ENCODE measurements at places on chromosomes 4 and X.

DNA sequence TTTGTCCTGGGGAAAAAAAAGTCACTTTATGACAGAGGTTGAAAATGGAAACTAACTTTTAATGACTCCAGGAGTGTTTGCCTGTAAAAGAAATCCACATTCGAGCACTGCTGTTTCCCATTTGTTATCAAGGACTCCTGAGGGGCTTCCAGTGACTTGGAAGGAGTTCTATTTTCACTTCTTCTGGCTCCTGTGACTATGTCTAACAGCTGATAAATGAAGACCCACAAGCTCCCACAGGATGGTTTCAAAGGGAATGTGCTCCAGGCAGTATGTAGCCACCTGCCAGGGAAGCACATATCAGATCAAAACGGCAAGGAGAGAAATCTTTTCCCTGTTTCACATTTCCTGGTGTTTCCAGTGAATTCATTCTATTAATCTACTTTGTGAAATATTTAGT, 159.8 kb upstream of the FAM241A start:
- no peak for DNase-seq

- no peak for DNase-seq
Measured at GRCh38 chrX:49264460-49264859, at the start of gene FOXP3. Gene FOXP3 (minus strand): TSS chrX:49264710. CDS start chrX:49258505, 6,205 bp downstream.

DNA sequence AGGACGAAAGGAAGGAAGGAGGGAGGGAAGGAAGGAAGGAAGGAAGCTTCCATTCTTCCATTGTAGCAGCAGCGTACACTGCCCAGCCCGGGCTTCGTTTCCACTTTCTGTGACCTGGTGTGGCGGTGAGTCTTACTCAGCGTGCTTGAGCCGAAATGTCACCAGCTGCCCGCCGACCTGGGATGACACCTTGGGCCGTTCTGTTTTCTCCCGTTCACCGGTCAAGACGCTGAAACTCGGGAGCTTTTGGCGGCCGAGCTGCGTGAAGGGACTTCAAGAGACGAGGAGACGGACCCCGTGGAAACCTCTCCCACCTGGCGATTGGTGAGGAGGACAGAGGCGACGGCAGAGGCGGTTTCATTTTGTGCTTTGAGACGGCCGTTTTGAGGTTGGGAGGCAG, 47.1 kb upstream of the PPP2R3B start:
- no peak for DNase-seq

- DNase-seq = no peak
Measured at GRCh38 chr4:169220447-169220846, 50.3 kb downstream of the SH3RF1 start.

DNA sequence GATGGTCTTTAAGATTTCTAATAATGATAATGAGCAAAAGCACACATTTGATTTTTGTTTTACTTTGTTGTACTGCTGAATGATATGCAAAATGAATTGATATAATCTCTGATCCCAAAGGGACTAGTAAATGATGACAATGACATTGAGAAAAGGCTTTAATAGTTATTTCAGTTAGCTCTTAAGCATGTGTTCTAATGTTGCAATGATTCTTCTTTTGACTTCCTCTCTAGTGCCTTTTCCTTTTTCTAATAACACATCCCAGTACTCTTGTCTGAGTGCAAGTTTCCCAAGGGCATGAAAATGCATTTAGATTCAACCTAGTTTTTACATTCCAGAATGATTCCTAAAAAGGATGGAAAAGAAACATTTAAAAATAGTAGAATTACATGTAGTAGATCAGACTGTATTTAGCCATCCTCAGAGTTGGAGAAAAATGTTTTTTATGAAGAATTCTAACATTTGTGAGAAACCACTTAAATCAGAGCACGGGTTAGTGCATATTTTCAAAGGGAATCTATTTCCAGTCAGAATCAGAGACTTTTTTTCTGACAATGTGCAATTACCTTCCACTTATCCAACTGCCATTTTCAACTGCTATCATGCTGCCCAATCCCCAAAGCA, 508.8 kb downstream of the C4orf33 start:
- no peak for DNase-seq

DNA sequence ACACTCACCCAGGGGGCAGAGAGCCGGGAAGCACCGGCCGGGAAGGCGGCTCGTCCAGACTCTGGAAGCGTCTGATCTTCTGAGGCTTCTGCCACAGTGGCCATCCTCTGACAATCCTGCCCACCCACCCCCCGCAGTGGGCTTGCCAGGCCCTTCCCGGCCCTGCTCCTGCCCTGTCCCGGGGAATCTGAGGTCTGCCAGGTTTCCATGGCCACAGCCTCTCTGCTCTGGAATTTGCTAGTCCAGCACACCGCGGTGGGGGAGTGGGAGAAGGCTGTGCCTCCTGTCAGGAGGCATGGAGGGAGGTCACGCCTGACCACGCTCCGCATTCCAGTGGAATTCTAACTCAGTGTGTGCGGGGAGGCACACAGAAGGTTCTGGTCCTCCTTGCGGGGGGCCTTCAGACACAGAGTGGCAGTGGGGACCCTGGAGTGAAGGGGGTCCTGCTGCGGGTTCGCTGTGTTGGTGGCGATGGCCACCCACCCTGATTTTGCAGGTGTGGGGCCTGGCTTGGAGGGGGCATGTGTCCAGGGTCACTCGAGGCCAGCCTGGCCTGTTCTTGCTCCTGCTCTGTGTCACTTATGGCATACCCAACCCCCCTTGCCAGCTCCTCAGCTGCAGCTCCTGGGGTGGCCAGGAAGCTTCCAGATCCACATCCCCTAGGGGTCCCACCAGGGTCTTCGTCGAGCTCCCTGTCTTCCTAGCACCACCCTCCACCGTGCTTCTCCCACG, 55.6 kb upstream of the ADRA2C start:
- no peak for DNase-seq

- no peak for DNase-seq
Measured at GRCh38 chr4:60579335-60579734, 620.8 kb upstream of the ADGRL3 start.

GRCh38 chr4:52943677-52944076, 81.6 kb downstream of the RASL11B start:
- no peak for DNase-seq

DNA sequence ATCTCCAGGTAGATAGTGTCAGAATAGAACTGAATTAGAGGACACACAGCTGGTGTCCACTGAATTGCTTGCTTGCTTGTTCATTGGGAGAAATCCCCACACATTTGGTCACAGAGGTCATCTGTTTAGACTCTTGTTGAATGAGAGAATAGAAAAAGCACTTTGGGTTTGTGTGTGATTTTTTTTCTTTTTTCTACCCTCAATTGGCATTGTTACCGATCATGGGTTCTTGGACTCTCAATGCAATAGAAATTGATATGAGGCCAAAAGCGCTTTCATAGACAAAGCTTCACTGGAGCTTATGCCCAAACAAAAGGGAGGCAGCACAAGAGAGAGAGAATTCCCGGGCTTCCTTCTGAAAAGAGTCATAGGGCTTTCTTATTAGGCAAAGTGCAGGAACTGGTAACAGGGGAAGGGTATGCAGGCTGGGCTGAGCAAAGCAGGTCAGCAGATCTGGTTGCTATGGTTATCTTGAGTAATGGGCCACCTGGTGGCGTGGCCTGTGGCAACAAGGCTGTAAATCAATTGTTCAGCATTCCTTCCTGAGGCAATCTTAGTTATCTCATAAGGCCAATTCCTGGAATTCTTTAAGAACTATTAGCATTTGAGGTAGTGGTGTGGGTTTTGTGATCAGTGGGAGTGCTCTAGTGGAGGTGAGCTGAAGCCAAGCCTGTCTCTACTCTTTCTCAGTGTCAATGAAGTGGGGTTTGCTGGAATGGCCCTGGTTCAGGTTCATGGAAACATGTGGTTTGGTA, 5.3 kb upstream of the GPR82 start:
- no peak for DNase-seq

DNA sequence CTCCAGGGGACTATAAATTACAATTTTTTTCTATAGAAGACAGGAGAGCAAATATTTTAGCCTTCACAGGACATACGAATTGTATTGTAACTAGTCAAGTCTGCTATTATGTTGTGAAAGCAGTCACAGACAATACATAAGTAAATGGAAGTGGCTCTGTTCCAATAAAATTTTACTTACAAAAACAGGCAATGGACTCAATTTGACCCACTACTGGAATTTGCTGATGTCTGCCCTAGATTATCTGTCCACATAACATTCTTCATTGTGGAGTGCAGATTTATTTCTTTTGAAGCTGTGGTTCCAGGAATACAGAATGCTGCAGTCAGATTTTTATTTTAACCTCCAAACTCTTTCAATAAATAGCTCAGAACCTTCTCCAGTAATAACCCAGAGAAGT, 330.3 kb downstream of the PPP4R3C start:
- DNase-seq = no peak

GRCh38 chr4:105909787-105910281, 14.6 kb downstream of the NPNT start:
- DNase-seq = no peak

DNA sequence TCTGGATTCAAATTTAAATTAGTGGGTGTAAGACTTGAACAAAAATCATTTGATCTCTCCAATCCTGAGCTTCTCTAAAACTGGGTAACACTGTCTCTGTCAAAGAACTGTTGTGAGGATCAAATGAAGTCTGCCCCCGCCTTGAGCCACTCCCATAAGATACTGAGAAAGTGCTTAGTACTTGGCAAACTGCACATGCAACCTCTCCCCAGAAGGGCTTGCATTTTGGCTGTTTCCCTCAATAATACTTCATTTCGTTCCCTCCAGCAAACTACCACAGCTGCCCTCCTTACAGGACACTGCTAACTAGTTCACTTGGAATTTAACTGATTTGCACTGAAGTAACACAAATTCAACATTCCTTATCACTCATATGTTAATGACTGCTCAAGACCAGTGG, 79.8 kb downstream of the APBB2 start:
- DNase-seq = no peak

- DNase-seq = no peak
Measured at GRCh38 chr4:37816719-37817118, 9.8 kb upstream of the PGM2 start.

GRCh38 chrX:22323541-22323940, 50.8 kb downstream of the CBLL2 start:
- DNase-seq = no peak

DNA sequence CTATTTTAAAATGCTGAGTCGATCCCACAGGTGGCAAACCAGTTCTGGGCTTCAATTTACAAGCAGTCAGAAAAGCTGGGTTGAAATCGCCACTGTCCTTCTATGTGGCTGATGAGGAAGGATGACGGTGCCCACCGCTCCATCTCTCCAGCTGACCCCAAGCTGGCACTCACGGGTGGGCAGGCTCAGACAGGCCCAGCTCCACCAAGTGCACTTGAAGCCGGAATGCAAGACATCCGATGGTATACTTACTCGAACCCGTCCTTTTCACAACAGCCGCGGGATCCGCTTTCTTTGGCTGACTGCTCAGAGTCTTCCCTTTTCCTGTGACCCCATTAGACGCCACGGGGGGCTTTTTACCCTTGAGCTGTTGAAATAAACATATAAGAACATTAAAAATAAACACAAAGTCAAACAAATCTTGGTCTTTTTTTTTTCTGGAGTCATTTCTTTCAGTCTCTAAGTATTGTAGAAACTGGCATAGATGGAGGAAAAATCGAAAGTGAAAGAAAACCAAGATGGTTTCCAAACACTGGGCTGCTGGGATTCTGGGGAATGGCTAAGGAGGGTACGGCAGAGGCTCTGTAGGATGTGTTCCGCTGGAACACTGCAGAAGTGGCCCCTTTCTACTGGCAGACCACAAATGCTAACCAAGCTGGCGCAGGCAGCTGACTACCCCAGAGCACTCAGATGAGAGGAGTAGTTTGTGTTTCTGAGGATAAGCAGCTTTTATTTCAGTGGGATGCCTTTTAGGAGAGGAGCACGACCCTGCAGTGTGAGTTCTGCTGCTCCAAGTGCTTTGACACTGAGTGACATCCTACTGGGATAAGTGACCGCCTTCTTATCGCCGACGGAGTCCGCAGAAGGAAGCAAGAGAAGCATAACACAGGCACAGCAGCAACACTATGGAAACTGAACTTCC, 160.9 kb downstream of the AFAP1 start:
- no peak for DNase-seq

DNA sequence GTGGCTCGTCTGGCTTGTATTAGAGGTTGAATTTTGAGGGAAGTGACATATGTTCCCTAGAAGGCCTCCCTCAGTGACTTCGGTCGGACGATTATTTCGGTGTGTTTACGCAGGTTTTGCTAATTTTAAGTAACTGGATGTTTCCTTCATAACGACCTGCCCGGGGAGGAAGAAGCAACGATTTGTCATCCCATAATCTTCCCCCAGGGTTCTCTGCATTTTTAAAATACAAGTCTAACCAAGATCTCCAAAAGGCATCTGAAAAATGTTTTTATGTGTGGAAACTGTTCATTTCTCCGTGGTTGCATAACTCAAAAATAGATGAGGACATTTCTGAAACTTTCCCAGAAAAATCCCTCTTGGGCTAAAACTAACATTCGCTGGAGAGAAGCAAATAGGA, 195.4 kb downstream of the SHOX start:
- DNase-seq = no peak

DNA sequence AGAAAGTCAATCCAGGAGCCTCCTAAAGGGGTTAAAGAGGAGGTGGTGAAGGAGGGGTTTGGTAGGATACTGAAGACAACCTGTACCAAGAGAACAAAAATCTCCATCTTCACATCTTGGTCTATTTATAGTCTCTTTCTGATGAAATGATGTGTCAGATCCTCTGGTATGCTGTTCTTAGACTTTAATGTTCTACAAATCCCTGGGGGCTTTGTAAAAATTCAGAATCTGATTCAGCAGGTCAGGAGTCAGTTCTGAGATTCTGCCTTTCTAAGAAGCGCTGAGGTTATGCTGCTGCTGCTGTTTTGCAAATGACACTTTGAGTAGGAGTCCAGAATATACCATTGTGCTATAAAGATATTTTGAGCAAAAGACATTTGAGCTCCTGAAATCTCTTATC, 172.9 kb upstream of the GLRA2 start:
- peak; percentile 38 for DNase-seq

DNA sequence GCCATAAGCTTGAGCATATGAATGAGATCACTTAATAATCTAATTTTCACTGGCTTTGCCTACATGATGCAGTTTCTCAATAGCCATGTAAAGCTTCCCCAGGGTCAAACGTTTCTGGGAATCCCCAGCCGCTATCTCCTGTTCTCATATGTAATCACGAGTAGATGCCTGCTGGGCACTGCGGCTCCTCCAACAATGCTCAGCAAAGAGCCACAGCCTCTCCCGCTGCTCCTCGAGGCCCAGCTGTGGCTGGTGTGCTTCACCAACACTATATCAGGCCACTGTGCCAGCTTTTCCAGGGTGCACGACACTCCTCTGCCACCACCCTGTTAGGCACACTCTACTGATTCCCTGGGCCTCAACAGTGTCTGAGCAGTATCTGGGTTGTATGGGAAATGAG, 78.3 kb upstream of the RASGEF1B start:
- no peak for DNase-seq

DNA sequence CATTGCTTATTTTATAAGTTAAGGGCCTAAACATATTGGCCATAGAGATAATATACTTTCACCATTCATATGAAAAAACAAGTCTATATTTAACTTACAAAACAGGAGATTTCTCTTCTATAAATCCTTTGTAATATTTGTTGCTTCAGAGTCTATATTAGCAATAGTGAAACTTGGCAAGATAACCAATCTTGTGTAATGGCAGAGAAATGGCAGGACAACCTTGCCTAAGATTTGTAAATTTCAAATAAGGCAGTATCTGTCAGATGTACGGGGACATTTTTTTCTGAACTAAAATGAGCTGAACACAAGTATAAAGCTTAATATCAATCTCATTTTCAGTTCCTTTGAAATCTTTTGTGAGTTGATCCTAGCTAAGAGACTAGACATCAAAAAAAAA, 17.8 kb upstream of the CPEB2 start:
- DNase-seq = no peak

- DNase-seq = no peak
Measured at GRCh38 chrX:50622751-50623150, 152.1 kb upstream of the DGKK start.

- no peak for DNase-seq
Measured at GRCh38 chr4:153393397-153393796, 48.9 kb downstream of the MND1 start.

All from caudate nucleus (tissue), 63 donors.